ENCODE measurements at places on chromosomes 2 and 18.

- no peak for DNase-seq
Measured at GRCh38 chr2:55155764-55156281, 76.3 kb downstream of the CLHC1 start.

GRCh38 chr2:24449344-24449743 is 41.7 kb upstream of the NCOA1 start:
- DNase-seq, result no peak

DNA sequence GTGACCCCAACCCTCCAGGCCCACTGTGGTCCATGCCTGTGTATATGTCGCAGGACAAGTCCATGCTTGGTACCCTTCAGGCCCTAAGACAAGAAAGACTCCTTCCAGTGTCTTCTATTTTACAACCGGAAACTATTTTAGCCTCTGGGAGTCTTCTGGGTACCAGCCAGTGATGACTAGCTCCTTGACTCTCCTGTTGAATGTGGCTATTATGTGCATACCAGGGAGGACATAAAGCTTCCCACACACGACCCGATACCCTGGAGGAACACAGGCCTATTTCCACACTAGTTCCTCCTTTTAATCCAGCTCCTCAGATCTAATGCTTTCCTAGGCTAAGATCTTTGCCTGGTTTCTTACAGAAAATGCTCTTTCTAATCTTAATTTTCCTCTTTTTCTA is 178.1 kb downstream of the NCKAP5 start:
- DNase-seq, result no peak

- no peak for DNase-seq
Measured at GRCh38 chr2:189115126-189115525, 64.4 kb downstream of the COL5A2 start.

DNA sequence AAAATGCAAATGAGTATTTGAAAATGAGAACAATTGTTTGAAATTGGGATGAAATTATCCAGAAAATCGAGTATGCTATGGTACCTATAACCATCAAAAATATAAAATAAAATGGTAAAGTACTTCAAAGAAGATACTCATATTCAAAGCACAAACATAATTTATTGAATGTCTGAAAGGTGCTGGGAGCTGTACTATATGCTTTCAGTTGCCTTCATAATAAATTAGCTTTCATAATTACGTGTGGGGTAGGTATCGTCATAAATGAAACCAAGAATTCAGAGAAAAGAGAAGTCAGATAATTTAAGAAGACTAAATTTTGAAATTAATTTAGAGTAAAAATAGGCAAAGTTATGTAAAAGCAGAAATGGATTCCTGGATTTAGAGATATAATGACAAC is 721.9 kb upstream of the ACVR2A start:
- DNase-seq, result no peak

GRCh38 chr2:120496759-120497158 is 150.8 kb downstream of the INHBB start:
- DNase-seq, result no peak

GRCh38 chr2:104862058-104862941 is 8.4 kb downstream of the POU3F3 start:
- DNase-seq, result no peak

- no peak for DNase-seq
Measured at GRCh38 chr18:70709144-70709543, 420.3 kb downstream of the SOCS6 start.

DNA sequence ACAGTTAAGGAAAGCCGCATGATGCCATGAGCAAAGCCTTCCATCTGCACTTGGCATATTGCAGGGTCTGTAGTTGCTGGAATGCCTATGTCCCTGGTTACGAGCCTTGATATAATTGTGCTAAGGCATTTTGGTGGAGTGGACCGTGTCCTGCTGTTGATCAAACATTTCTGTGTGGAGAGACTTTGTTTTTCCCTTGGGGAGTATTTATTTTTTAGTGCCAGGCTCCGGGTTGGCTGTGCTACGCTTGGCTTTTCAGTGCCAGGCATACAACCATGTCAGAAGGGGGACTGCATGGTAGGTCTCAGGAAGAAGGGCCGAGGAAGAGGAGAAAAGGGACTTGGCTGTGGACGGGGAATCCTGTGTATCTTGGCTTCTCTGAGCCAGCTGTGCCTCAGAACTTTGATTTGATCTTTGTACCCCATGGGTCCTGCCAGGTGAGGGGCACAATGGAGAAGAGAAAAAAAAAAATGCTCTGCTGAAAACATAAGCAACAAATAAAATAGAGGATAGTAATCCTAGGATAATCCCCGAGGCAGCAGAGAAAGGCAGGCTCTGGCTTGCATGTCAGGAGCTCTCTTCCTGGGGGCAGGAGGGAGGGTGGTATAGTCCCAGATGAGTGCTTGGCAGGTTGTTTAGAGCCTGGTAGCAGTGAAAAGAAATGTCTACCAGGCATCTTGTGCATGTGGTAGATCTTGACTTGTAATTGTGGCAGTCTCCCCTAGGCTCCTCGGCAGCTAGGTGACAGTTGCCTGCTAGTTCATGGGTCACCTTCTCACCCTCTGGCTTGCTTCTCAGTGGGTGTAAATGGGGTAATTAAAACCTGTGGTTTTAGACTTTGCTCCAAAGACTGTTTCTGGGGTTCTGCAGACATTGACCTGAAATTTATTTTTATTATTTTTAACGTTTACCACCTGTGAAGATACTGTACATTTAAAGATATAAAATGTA is 233.0 kb downstream of the NEDD4L start:
- DNase-seq, result no peak

DNA sequence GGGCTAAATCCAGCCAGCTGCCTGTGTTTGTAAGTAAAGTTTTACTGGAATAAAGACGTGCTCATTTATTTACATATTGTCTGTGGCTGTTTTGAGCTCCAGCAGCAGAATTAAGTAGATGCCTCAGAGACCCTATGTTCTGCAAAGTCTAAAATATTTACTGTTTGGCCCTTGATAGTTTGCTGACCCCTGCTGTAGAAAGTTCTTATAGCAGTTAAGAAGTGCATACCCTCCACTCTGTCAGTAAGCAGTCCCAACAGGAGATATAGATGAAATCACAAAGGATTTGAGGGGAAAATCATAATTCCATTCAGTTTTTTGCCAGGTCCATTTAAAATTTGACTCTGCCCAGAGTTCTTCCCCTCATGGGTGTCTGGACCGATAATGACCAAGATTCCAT is 50.1 kb upstream of the ITM2C start:
- no peak for DNase-seq

All from NCI-H774 (cell line).